OCI-LY7 (cell line): ENCODE measurements at places on chromosomes 1 and 21.
A peak's percentile ranks its signal among the peaks of the same experiment; 100 is the strongest.

GRCh38 chr1:172997941-172998361 lies 52.8 kb downstream of the TNFSF18 start:
- no peak for DNase-seq

DNA sequence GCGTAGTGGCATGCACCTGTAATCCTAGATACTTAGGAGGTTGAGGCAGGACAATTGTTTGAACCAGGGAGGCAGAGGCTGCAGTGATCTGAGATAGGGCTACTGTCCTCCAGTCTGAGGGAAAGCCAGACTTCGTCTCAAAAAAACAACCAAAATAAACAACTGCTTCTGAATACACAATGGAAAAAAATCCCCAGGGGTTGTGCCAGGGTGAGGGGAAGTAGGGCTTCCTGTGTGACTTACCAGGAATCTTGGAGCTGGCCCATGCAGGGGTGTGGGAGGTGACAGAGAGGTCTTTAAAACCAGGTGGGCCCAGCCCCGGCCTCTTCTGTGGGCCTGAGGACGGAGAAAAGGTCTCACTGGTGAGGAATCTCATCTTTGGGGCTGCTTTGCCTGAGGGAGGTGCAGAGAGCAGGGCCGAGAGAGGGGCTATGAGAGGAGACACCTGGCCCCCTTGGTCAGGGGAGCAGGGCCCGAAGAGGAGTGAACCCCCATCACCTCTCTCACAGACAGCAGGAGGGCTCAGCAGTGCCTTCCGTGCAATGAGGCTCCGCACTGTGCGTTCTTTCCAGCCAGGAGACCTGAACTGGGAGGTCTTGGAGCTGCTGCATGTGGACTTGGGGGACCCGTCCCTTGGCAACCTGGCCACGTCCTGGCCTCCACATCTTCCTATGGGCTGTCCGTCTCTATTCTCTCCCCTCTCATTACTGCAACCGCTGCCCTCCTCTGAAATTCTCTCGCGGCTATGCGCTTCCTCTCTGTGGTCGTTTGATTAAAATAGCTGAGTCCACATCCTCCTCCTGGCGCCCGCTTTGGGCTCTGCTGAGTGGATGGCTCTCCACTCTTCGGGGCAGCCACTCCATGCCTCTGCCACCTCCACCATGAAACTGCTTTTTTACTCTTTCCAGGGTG lies 10.7 kb downstream of the PLA2G5 start:
- peak; percentile 48 for DNase-seq

DNA sequence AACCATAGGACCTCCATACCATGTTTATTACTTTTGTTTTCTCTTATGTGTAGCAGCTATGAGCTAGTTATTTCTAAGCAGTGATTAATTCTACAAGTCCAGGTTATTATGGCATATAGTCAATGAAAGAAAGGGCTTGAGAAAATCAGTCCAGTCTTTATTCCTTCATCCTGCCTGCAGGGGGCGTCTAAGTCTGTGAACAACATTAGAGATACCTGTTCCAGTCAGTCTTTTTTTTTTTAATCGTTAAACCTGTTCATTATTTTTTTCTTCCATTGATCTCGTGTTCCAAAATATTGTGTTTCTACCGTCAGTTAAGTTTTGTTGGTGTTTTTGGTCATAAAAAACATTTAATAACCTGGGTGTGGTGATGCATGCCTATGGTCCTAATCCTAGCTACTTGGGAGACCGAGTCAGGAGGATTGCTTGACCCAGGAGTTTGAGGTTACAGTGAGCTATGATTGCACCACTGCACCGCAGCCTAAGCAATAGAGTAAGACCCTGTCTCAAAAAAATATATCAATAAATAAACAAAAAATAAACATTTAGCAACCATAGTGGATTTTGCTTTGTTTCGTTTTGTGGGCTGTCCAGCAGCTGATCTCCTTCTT lies 29.4 kb upstream of the CD2 start:
- peak; percentile 81 for DNase-seq

- no peak for DNase-seq
These were observed 44.1 kb upstream of the ATP2B4 start for GRCh38 chr1:203582568-203582967.

- no peak for DNase-seq
These were observed 25.7 kb downstream of the CRYAA start for GRCh38 chr21:43194303-43195120.

GRCh38 chr1:43921022-43921421 lies 12.6 kb upstream of the ARTN start:
- DNase-seq, result no peak

- DNase-seq, result no peak
These were observed 54.3 kb downstream of the SLX9 start for GRCh38 chr21:44994047-44994694.

DNA sequence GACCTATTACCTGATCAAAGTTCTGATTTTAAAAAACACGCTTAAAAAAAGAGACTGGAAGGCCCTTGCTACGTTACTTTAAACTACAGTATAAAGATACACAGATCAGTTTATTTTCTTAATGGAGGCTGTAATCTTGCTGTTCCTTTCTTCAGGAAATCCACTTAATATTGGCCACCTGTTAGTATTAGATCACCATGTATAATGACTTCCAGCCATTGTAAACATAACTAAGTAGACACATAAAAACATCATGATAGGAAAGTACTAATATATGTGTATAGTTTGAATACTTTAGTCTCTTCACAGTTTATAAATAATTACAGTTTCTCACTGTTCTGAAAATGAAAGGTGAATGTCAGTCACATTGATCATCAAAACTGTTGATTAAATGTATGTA lies 68.6 kb downstream of the ADGRL2 start:
- no peak for DNase-seq

DNA sequence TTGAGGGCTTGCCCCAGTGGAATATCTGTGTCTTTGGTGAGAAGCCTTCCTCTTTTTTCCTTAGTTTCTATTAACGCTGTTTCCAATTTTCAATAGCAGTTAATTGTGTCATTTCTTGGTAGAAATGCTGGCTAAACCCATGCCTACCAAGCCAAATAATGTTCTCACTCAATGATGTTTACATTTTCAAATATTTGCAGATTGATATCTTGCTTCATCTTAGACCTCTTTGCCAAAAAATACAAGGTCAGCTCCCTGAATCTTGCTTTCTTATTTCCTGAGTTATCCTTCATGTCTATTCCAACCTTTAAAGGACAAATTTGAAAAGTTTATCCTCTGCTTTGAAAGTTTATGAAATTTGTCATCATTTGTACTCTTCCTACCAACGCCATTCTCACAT lies 5.1 kb downstream of the KCNJ15 start:
- no peak for DNase-seq

- no peak for DNase-seq
These were observed 23.3 kb downstream of the CYP2J2 start for GRCh38 chr1:59903141-59903754.

- no peak for DNase-seq
These were observed 116.3 kb upstream of the CACYBP start for GRCh38 chr1:174883409-174883808.

DNA sequence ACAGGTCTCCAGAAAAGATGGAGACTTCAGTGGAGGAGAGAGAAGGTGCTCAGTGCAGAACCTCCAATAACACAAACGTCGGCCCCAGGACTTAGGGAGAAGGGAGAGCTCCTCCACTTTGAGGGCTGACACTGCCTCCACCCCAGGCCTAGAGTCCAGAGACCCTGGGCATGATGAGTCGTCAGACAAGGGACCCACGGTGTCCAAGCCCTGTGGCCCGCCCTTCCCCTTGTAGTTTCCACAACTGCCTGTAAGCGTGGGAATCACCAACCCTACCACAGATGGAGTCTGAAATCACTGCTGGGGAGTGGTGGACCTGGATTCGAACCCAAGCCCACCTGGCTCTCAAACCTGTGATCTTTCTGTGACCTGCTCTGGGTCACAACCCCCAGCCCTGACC lies 281.1 kb downstream of the NPHP4 start:
- no peak for DNase-seq

DNA sequence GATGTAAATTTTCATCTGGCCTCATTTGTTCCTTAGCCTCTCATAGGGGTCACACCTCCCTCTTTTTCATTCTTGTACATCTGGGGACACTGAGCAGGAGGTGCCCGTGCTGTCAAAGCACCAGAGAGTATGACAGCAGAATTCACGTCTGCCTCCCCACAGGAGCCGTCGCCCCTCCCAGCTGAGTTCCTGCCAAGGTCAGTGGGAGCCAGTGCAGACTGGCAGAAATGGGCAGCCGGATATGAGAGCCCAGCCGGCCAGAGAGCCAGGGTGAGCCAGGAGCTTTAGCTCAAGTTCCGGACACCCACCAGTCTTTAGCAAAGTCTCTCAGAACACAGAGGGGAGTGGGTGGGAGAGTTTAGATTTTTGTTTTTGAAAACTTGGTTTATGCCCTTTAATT lies 21.9 kb downstream of the GPR137B start:
- DNase-seq, result no peak

- DNase-seq, result no peak
These were observed 20.3 kb upstream of the MPZL1 start for GRCh38 chr1:167701510-167701909.

DNA sequence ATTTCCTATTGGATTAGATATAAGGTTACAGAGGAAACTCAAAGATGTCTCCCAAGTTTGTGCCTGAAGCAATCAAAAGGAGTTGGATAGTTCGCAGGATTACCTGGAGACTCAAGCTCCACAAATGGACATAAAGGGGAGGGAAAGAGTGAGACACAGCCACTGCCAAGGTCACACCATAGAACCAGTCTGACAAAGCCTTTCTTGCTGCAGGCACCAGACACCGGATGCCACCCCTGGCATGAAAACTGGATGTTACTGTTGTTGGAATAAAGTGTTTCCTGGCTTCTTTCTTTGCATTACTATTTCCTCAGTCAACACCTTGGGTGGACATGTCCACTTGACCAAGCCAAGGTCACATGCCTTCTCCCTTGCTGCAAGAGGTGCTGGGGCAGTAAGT lies 70.6 kb downstream of the SNRPE start:
- DNase-seq, result no peak

DNA sequence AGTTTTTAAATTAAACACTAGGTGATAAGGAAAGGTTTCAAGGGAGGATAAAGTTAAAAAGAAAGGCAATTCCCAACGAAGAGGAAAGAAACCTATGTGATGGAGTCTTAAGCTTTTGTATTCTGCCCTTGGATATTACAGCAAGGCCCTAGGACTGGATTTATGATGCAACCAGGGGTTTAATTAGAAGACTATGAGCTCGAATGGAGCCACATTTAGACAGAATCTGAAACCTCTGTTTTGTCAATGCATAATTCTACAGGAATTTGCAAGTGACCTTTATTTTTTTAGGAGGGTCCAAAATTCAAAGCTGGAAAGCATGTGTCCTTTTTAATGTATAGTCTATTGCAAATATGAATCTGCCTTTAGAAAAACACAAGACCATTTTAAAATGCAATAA lies 37.9 kb downstream of the TGFB2 start:
- no peak for DNase-seq

DNA sequence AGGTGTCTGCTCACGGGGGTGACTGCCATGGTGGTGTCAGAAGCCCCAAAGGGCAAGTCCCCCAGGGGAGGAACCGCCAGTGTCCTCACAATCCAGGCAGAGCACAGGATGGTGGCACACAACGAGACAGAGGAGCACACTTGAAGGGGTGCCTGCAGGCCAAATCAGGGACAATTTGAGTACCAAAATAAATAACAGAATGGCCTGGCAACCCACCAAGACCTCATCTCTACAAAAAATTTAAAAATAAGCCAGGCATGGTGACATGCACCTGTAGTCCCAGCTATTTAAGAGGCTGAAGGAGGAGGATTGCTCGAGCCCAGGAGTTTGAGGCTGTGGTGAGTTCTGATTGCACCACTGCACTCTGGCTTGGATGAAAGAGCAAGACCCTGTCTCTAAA lies 38.2 kb downstream of the TIAM1 start:
- no peak for DNase-seq

DNA sequence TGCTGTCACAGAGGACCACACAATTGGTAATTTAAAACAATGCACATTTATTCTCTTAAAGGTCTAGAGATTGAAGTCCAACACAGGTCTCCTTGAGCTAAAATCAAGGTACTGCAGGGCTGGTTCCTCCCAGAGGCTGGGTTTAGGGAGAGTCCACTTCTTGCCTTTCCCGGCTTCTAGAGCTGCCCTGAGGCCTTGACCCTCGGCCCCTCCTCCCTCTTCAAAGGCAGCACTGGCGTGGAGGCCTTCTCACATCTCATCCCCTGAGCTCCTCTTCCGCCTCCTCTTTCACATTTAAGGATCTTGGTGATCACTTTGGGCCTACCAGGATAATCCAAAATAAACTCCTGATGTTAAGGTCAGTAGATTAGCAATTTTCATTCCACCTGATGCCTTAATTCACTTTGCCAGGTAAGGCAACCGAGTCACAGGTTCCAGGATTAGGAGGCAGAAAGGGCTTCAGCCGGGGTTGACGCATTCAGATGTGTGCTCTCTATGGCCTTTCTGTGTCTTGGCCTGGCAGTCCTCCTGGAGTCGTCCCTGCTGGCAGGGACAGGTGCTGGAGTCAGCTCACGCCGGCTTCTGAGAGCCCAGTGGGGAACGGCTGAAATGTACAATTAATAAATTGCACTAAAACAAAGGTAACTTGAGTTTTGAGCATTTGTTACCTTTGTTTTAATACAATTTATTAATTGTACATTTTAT lies 61.2 kb upstream of the ABCG1 start:
- no peak for DNase-seq

DNA sequence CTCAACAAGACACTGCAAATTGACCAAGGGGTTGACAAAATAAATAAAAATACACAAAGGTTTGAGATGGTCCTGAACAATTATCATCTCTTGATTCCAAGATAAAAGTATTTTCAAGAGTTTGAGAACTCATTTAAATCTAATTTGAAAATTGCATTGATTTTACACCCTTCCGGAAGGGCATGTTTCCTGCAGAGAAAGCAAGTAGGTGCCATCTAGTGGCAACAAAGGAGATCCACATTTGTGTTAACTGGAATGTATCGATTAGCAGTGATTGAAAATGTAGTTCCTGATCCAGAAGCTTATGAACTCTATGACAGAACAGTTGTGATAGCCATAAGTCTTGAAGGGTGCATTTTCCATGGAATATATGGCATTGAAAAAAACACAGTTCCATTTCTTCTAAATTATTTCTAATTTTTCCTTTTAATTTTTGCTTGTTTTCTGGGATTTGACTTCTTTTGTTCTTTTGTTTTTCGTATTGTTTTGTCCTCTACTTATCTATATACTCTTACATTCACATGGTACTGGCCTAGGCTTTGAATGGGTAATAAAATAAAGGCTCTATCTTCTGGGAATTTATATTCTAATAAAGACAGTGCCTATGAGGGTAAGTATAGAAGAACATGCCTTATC lies 143.7 kb downstream of the DNM3 start:
- DNase-seq, result peak; percentile 40

- DNase-seq, result no peak
These were observed 541.2 kb downstream of the PTPRU start for GRCh38 chr1:29777522-29777921.
